H54 (cell line): ENCODE measurements at places on chromosomes 4 and X.
A peak's percentile ranks its signal among the peaks of the same experiment; 100 is the strongest.

DNA sequence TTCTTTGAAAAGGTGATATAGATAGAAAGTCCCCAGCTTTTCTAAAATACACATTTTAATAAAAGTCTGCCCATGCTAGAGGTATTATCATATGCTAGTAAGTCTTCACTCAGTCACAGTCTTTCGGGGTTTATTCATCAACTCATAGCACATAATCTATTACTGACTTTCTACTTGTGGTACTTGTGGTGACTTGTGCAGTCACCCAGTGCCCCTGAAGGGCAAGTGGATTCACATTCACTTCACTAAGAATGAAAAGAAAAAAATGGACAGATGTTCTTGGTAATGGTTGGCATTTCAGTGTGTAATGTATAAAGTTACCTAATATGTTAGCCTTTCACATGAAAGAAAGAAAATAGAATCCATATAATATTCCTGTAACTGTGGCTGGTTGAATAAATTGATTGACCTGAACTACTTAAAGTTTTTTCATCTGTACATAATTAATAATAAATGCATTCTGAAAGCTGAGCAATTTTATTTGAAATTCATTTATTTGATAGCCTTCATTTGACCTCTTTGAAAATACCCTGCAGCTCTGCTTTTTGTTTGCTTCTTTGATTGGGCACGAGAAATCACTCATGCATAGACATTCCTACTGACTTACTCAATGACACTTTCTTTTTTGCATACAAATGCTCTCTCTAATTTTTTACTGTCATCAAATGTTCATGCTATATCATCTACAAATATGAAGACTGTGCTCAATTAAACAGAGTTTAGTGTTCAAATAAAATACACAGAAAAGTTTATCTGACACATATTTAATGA lies 39.5 kb upstream of the ZNF330 start:
- no peak for DNase-seq

GRCh38 chr4:7659429-7660175 lies 224.9 kb upstream of the PSAPL1 start:
- no peak for DNase-seq

DNA sequence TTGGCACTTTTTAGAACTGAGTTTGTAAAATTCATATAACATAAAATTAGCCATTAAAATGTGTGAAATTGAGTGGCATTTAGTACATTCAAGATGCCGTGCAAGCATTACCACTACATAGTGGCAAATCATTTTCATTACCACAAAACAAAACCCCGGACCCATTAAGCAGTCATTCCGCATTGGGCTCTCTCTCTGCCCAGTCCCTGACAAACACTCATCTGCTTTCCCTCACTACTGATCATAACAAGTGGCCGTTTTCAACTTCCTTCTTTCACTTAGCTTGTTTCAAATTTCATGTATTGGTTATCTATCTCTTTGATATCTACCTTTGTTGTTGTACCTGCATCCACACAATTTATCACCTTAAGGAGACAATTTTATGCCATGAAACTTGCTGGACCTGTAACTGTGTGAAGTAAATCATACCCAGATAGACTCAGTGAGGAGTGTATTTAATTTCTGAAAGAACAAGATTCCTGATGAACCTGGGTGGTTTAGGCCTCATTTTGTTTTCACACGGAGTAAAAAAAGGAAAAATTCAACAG lies 202.1 kb downstream of the OR13H1 start:
- DNase-seq: no peak

GRCh38 chr4:129337228-129337620 lies 241.3 kb downstream of the C4orf33 start:
- no peak for DNase-seq

DNA sequence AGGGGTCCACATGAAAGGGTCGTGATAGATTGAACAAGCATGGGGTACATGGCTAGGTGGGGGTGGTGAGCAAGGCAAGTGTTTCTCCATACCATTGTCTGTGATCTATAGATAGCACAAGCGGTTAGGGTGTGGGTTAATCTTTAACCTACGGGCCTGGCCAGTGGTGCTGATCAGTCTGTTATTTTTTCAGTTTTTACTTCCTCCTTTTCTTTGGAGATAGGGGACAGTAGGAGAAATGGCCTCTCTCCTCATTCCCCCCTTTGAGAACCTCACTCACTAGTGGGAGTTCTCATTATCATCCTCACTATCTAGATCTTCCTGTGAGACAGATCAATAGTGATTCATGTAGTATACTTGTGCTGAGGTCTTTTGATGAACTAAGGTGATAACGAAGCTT lies 16.2 kb upstream of the GPKOW start:
- DNase-seq: no peak

- DNase-seq: no peak
Observed at GRCh38 chr4:185298728-185299430, 89.5 kb downstream of the SNX25 start.

- no peak for DNase-seq
Observed at GRCh38 chr4:124943938-124944337, 231.4 kb upstream of the ANKRD50 start.

- DNase-seq: peak; percentile 84
Observed at GRCh38 chr4:4860600-4861389, 1.3 kb downstream of the MSX1 start.

DNA sequence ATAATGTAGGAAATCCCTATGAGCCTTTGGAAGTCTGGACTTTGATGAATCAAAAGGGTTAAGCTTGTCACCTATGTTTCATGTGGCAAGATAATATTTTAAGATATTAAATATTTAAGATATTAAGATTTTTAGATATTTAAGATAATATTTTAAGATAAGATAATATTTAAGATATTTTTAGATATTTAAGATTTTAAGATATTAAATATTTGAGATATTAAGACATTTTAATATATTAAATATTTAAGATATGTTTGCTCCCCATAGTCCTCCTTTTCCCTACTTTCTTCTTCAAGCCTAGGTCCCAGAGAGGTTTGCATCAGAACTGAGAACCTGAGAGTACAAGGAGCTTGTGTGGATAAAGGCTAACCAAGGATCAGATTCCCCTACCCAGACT lies 478.4 kb upstream of the IGFBP7 start:
- DNase-seq: no peak

GRCh38 chrX:103630171-103630511 lies 1.4 kb downstream of the TCEAL1 start:
- no peak for DNase-seq

- no peak for DNase-seq
Observed at GRCh38 chr4:124749421-124749820, 36.9 kb upstream of the ANKRD50 start.

GRCh38 chrX:37767430-37767829 lies 12.4 kb upstream of the CYBB start:
- no peak for DNase-seq

DNA sequence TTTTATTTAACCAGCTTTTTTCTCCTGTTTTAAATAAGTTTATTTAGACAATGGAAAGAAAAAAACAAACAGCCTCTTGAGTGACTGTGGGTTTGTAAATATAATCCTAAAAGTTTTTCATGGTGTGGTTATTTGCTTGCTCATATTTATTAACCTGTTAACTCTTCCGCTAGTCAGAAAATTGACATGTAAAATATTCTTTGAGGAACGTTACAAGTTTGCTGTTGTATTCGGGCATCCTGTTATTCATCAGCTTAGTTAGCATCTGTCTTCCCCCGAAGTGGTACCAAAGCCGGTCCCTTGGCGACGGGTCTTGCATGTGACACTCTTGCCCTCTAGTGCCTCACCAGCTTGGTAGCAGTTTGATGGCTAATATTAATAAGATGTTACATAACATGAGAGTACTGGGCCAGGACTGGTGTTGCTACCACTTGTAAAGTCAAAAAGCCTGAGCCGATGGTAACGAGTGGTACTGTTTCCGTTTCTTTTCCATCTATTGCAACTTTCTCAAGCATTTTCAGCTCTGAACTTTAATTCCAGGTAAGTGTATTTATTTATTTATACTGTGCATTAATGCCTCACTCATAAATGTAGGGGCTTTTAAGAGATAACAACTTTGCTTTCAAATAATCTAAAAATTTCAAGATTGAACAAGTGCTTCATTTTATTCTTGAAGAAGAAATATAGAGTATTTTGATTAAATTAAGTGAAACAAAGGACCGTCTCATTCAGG lies at the start of gene NDST3:
Gene NDST3 (plus strand): TSS at position 434 of the 733 bp plus-strand sequence. CDS start 19,425 bp downstream, outside the sequence.
- peak; percentile 26 for DNase-seq

GRCh38 chr4:72786401-72786990 lies 217.5 kb upstream of the ADAMTS3 start:
- no peak for DNase-seq

- DNase-seq: no peak
Observed at GRCh38 chr4:47641755-47642154, 156.7 kb downstream of the ATP10D start.

- no peak for DNase-seq
Observed at GRCh38 chr4:95825546-95825945, 14.3 kb upstream of the PDHA2 start.

GRCh38 chr4:102868153-102868780 lies 525 bp upstream of the CISD2 start:
- DNase-seq: no peak

- DNase-seq: no peak
Observed at GRCh38 chr4:77349796-77350195, 192.8 kb downstream of the CCNG2 start.

- DNase-seq: peak; percentile 60
Observed at GRCh38 chrX:70452143-70452733, 7.6 kb downstream of the DLG3 start.

DNA sequence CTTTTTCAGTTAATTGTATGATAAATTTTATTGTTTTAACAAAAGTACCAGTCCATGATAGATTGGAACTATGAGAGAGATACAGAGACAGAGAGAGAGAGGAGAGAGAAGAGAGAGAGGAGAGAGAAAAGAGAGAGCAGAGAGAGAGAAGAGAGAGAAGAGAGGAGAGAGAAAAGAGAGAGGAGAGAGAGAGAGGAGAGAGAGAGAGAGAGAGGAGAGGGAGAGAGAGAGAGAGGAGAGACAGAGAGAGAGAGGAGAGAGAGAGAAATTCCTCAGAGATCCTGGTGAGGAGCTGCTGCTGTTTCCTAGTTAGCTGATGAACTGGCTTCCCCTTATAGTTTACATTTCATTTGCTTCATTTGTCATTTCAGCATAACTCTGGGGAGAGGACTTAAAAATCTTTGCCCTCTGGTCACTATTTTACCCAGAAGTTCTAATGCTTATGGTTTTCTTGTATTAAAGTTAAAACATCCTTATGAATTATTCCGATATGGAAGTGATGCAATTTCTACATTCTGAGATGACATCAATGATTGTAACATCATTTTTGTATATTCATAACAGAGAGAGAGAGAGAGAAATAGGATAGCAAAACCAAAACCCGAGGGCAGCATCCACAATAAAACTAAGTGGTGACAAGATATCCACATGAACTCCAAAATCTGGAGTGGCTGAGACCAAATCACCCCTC lies 10.8 kb downstream of the CTAG1A start:
- DNase-seq: no peak
